ENCODE measurements at places on chromosomes 3 and 15.
A peak's percentile ranks its signal among the peaks of the same experiment; 100 is the strongest.

GRCh38 chr3:61926923-61927322, 365.6 kb downstream of the PTPRG start:
- peak; percentile 47 for DNase-seq

DNA sequence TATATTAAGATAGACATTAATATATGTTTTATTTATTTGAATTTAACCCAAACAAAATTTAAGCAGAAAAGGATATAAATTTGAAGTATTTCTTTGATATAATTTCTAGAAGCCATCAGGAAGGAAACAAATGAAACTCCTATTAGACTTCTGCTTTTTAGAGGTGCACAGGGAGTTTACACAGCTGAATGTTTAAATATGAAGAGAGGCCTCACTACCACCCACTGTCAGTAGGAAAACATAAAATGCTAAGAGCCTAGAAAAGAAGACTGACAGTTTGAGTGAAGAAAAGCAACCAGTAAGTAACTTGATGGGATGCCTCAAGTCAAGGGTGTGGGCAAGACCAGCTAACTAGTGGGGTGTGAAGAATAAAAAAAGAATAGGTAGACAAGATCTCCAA, 19.7 kb downstream of the PLSCR2 start:
- no peak for DNase-seq

DNA sequence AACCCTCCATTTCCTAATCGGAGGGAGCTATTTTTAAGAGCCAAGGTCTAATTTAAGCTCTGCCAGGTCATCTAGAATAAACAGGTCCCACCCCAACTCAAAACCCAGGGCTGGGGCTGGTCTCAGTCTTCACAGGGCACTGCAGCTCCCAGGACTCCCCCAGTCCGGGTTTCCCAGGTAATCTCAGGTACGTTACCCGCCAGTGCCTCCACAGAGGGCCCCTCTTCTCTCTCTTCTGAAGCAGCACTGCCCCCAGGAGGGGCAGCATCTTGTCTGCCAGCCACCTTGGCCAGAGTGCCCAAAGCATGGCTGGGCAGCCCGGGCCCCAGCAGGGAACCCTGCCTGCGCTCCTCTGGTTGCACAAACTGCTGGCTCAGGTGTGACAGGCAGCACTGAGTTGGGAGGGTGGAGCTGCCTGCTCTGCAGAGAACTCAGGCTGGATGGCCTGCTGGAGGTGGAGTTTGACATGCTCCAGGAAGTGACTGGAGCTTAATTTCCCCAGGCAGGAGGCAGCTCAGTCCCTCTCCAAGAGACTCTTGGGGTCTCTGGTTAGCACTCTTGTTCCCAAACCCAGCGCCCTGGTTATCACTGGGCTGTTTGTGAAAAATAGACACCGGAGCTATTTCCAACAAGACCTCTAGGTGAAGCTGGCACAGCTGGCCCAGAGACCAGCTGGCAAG, at the start of gene PLA2G4F:
TSS of gene PLA2G4F (minus strand) at position 394 of the 680 bp plus-strand sequence. CDS start at position 307, 87 bp downstream.
- DNase-seq: no peak

- no peak for DNase-seq
These were observed 21.2 kb upstream of the NDN start for GRCh38 chr15:23708332-23708731.

DNA sequence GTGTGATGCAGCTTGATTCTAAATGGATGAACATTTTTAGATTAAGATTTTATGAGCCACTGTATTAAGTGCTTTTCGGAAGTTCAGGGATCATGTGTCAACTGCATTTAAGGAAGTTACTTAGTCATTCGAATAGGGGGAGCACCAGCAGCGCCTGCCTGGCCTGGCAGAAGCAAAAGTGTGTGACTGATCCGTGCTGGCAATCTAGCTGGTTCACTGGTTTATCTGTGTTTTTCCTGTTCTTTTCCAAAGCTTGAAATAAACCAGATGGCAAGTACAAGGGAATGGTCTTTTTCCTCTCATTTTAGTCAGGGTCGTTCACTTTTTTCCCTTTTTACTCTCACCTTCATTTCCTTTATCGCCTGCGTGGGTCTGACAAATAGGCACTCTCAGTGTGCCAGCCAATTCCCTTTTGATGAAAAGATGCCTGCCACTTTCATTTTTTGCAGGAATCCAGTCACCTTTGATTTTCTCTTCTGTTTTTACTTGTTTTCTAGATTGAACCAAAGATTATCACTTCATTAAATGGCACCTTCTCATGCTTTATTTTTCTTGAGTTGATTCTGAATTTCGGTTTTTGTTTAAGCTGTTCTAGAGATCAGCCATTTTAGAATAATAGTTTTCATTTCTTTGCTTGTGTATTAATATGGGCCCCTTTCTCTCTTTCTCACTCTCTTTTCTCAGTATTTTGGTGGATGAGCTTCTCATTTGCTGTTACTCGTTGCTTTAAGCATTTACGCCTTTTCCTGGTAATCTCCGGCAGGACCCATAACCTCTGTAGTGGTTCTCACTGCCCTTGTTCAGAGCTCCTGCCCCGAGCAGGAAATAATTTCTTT, 2.8 kb downstream of the ABHD2 start:
- DNase-seq: no peak
